ENCODE measurements at places on chromosomes 2 and 18.

DNA sequence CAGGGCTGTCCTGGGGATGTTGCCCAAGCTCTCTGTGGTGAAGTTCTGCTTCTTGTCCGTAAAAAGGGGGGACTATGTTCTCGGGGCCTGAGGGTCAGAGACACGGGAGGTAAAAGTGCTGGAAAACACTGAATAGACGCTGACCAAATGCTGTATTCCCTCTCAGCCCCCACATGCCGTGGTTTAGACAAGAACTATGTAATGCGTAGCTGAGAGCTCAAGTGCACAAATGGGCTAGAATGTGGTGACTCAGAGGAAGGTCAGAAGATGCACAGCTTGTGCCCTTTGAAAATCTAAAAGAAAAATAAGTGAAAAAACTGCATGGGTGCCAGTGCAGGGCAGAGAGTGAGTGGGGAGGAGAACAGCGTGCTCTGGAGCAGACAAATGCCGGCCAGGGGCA, 80.3 kb upstream of the MAP4K4 start:
- no peak for DNase-seq

- DNase-seq, result no peak
Measured at GRCh38 chr18:51867767-51868166, 472.2 kb upstream of the DCC start.

DNA sequence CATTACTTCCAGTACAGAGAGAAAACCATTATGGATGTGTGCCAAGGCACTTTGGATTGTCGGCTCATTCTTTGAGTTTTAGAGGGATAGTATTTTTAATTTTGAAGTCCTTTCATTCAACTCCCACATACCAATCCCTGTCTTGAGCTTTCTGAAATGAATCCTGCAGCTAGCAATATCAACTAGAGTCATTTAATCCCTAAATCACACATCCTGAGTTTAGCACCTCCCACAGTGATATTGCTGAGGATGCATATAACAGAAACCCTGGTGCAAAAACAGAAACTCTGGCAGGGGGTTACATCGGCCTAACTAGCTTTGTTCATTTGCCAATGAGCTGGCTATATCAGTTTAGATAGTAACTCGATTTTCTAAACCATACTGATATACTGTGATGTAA, 427.3 kb downstream of the LRP1B start:
- DNase-seq, result no peak

- no peak for DNase-seq
Measured at GRCh38 chr2:17713291-17713690, 40.3 kb downstream of the SMC6 start.

GRCh38 chr2:22885245-22885644, 499.7 kb upstream of the KLHL29 start:
- no peak for DNase-seq

- no peak for DNase-seq
Measured at GRCh38 chr2:63788071-63788470, 53.6 kb upstream of the UGP2 start.

DNA sequence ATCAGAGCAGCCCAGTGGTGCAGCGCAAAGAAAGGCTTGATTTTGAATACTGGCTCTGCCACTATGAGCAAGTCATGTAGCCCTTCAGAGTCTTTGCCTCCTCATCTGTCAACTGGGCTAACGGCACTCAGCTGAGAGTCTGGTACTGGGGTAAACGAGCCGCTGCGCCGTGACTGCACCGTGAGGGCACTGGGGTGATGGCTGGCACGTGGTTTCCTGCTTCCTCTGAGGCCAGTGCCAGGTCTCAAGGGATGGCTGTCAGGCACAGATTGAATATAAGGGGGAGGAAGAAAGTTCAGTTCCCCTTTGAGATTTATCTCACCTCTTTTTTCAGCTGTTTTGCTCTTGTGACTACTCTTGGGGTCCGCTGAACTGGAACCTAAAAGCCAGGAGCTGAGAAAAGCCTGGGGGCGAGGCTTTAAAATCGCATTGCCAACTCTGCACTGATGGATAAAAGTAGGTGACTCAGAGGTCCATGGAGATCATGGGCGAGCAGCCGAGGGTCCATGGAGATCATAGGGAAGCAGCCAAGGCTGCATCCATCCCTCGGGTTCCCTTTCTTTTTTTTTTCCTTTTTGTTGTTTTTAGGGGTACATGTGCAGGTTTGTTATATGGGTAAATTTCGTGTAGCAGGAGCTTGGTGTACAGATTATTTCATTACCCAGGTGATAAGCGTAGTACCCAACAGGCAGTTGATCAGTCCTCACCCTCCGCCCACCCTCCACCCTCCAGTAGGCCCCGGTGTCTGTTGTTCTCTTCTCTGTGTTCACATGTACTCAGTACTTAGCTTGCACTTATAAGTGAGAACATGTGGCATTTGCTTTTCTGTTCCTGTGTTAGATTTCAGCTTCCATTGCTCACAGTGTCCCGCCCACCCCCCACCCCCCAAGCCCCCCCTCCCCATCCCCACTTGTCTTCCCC, 114.3 kb downstream of the SPP2 start:
- DNase-seq, result peak; percentile 18

DNA sequence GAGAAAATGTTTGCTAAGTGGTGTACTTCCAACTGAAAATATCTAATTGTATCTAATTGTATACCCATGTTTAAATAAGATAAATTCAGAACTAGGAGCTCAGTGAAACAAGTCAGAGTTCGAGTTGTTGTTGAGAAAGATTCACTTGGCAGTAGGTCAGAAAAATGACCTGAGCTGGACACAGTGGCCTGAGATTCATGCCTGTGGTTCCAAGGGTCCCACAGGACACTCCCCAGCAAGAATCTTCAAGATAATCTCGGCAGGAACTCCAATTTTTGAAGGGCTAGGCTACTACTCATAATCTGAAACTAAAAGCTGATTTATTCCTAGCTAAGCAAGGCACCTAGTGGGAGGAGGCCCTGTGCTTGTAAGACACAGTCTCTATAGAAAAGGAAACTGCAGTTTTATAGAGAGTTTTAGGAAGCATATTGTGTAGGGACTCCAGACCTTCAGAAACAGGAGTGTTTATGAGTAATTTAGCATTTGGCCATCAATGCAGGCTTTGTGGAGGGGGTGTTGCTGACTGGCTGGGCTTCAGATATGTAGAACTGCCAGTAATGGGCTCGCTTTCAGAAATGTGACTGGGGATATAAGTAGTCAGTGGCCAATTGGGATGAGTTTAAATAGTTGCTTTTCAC, 43.2 kb downstream of the SP140 start:
- DNase-seq, result no peak

- no peak for DNase-seq
Measured at GRCh38 chr2:151904807-151905206, 76.6 kb upstream of the ARL5A start.

DNA sequence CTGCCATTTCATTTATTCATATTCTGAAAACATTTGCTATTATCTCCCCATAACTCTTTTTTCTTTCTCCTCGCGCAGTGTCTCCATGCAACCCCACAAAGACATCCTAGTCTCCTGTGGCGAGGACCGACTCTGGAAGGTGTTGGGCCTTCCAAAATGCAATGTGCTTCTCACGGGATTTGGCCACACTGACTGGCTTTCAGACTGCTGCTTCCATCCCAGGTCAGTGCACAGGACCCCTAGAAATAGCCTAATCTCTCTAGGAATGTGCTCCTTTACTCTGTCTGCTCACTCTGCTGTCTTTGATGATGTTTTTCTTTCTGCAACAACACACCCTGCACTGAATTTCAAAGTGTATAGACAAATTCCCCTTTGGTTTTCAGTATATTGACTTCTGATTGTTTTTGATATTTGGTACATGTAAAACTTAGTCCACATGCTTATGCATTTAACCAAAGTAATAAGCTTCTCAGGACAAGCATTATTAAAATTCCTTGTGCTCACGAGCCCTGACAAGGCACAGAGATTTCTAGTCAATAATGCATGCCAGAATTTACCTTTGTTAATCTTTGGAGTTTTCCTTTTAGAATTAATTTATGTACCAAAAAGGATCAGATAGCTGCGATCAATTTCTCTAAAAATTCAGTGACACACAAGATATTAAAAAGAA, 548.3 kb upstream of the VWC2L start:
- DNase-seq, result no peak

DNA sequence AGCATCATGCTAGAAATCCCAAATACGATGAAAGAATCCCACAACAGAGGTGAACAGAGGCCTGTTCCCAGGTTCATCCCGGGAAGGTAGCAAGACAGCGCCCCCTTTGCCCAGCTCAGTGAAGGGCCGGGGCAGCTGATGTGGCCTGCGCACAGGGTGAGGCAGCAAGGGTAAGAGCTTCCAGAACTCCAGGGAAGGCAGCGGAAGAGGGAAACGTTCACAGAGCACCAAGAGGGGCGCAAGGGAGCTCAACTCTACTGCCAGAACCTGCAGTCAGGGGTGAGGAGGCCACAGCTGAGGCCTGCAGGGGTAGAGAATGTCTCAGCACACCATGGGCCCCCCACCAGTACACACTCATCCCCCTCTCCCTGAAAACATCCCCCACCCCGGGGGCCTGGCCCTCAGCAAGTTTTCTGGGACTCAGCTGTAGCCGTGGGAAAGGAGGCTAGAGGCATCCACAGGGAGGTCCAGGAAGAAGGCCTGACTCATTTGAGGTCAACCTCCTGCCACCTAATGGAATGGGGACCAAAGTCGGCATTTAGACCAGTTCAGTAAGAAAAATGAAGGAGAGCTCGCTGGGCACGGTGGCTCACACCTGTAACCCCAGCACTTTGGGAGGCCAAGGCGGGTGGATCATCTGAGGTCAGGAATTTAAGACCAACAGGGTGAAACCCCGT, 95.6 kb upstream of the ASAP2 start:
- no peak for DNase-seq

DNA sequence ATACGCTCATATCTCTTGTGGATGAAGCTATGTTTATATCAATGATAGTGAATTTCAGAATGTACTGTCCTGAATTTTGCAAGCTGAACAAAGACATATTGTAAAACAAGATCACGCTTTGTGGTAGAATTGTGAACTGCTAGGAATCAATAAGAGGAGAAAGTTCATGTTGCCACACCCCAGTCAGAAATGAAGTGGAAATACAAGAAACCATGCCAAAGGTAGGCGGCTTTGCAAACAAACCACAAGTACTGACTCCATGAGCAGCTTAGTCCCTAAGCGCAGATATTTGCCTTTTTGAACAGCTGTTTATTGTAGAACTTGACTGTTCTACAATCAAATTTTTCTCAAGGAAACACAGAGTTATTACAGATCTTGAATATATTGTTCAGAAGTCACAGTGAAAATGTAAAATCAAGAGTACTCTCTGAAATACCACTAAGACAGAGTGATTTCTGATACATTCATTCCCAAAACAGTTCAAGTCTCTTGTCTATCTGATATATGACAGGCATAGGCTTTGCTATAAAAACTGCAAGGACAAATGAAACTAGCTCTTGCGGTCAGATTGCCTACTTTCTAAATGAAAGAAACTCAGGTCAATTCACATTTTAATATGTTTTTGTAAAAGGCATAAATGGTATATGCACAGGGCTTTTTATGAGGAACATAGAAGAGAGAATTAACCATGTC, 120.9 kb upstream of the CDH19 start:
- DNase-seq, result no peak

DNA sequence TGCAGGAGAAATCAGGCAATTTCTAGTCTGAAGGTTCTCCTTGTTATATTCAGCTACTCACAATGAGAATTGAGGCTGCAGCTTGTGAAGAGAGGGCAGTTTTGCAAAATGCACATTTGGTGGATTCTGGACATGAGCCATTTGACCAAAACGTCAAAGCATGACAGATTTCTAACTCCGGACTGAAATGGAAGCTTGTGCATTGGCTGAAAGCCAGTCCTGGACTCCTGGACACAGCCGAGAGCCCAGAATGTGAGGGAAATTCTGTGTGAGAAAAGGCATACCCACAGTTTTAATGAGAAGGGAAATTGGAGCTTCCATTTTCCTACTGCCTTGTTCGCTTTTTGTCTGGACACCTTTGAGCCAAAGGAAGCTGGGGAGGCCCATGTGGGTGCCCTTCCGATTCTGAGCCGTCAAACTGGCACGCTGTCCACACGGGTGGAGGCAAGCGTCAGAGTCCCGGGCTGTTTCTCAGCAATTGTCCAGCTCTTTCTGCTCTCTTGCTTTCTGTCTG, 23.7 kb upstream of the ROCK2 start:
- no peak for DNase-seq

- no peak for DNase-seq
Measured at GRCh38 chr18:62558015-62558663, 35.3 kb downstream of the ZCCHC2 start.

DNA sequence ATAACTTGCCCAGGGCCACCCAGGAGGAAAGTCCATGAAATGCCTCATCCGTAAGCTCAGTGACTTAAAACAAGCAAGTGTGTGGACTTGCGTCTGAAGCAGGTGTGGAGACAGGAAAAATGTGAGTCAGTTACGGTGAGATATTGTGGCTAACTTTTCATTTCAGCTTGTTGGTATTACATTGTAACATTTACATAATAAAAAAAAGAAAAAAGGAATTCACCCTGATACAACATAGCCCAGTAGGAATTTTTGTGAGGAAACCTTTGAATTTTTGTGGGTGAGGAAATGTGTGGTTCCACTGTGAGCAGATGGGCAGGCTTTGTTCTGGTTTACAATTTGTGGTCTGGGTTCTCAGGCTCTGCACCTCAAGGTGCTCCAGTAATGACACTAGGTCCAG, 33.7 kb upstream of the LYPD6B start:
- no peak for DNase-seq

Measured in stimulated activated CD4-positive, alpha-beta T cell treated with anti-CD3 and anti-CD28 coated beads, Interleukin-4, amount 100 ng/mL, for 1 hour (primary cell).